Mucosa of descending colon (tissue), 3 donors: ENCODE measurements at places on chromosomes 13 and 19. TPM values are rescaled to one million over a fixed set of nuclear protein-coding genes. Genes with fewer than 3 reads are reported as not detected.

Gene SLC5A5
- not detected for total RNA-seq

Gene KLHL1
- total RNA-seq = not detected

GRCh38 chr13:75437582-75438318 lies 44.2 kb downstream of the TBC1D4 start:
- DNase-seq = no peak

Gene NLRP11
- not detected for total RNA-seq

Gene ZNF709
- total RNA-seq = 1.2 TPM

DNA sequence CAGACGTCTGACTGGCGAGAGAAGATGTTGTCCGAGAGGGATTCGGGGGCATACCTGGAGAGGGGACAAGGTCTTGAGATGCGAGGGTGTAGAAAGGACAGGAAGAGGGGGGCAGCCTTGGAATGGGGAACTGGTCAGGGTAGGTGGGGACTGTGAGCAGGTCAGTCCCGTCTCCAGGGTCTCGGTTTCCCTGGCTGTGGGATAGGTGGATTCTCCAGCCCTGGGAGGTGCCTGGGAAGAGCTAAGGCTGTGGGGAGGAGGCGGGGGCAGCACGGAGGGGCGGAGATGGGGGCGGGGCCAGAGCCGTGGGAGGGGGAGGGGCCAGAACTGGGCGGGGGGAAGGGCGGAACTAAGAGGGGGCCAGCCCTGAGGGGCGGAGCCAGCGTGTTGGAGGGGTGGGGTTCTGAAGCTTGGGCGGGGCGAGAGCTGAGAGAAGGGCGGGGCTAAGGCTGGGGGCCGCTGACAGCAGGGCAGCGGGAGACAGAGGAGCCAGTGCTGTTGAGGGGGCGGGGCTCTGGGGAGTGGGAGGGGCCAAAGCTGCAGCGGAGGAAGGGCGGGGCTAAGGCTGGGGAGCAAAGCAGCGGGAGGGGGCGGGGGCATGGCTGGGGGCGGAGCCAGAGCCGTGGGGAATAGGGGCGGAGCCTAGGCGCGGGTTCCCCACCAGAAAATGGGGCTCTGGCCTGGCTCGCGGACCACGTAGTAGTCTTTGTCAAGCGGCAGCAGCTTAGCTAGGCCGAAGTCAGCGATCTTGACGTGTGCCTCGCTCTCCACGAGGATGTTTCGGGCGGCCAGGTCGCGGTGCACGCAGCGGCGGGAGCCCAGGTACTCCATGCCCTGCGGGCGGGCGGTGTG lies 9.5 kb upstream of the INSL3 start:
- peak; percentile 86 for DNase-seq

DNA sequence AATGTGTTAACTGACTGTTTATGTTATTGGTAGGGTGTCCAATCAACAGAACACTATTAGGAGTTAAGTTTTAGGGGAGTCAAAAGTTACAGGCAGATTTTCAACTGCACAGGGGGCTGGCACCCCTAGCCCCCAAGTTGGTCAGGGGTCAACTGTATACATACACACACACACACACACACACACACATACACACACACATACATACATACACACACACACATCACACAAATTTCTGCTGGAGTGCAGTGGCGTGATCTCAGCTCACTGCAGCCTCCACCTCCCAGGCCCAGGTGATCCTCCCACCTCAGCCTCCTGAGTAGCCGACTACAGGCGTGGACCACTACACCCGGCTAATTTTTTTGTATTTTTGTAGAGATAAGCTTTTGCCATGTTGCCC lies 10.2 kb downstream of the LRRC4B start:
- no peak for DNase-seq

Gene EFNA2
- 62.2 TPM for total RNA-seq

DNA sequence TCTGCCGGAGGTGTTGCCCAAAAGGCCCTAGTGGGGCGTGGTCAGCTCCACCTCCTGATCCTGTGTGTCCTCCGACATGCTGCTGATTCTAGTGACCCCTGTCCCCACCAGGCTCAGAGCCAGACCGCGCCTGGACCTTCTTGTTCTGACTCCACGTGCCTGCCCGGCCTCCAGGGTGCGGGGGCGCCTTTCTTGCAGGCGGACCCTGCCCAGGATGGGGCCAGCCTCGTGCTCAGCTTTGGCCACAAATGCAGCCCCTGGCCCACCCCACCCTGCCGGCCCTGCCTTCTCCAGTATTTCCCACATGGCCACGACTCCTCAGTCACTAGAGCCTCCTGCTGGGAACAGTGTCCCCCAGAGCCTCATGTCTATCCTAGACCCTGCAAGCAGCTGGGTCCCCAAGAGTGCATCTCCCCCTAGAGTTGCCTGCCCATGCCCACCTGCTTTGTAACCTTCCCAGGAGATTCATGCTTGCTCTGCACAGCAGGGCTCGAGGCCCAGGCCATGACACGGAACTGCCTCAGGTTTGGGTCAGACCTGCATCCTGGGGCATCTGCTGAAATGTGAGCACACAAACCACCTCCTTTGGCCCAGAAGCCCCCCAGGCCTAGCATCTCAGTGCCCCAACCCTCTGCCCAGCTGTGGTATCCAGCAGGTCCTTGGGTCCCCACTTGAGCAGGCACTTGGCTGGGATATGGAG lies 27.0 kb downstream of the TMEM161A start:
- peak; percentile 37 for DNase-seq

DNA sequence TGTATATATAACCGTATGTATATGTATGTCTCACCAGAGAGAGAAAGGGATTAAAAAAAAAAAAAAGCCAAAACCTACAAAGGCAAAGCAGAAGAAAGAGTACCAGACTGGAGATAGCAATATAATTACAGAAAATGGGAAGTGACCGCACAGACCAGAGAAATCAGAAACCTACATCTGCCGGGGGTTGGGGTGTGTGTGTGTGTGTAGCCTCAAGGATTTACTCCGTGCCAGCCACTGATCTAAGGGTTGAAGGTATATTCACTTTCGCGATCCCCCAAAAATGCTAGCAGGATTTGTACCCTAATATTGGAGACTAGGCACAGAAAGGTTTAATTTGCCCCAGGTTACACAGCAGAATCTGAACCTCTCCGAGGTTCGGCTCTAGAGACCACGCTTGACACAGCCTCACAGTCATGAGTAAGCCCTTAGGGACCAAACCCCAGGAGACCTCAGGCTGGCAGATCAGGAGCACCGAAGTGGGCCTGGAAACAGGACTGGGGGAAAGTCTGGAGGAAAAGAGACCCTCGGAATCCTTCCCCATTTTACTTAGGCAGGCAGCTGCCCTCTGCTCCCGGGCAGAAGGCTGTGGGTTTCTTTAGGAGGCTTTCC lies 14.8 kb downstream of the ARL11 start:
- DNase-seq = no peak

DNA sequence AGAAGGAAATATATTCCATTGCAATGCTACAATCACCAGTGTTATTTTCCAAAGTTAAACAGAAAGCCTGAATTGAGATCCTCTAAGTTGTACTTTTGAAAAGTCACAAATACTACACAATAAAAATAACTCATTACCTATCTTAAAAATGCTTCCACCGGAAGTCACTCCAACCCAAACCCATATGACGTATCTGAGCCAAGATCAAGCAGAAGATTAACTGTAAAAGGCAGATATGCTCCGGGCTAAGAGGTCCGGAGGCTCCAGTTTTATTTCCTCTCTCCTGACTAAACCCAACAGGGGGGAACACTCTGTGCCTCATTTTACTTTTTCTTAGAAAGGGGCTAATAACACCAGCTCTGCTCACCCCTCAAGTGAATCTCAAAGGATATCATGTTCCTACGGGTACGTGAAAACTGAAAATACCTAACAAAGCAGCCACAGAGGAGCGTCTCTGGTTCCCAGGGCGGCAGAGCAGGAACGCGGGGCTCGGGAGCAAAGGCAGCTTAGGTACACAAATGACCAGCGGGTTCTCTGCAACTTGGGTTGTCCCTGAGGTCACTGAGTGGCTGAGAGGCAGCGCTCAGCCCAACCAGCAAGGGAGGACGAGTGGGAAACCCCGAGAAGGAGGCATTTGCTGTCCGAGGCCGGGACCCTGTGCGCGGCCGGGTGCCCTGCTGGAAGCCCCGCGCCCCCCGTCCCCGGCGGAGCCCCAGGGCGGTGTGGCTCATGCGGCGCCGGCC lies 750 bp downstream of the RAB20 start:
- peak; percentile 81 for DNase-seq

Gene SHISA7
- not detected for total RNA-seq

- no peak for DNase-seq
Measured at GRCh38 chr13:50713523-50714248, 129.8 kb downstream of the DLEU7 start.

Gene THSD8
- total RNA-seq = 10.4 TPM

Gene MEIOSIN
- not detected for total RNA-seq

GRCh38 chr19:28687296-28687695 lies 525.7 kb downstream of the UQCRFS1 start:
- DNase-seq = no peak

DNA sequence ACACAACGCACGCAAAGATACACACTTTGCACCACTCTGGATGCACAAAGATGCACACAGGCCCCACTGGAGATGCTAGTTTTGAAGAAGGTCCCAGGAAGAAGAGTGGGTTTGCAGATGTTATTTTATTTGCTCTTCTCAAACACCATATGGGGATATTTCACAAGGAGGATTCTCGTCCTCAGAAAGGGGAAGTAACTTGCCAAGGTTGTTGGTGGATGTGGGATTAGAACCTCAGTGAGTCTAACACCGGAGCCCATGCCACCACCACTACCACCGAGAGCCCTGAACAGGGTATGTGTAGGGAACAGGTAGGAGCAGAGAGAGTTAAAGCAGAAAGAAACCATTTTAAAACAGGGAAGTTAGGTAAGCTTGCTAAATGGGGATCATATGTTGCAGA lies 9.6 kb upstream of the CEACAM6 start:
- DNase-seq = no peak

DNA sequence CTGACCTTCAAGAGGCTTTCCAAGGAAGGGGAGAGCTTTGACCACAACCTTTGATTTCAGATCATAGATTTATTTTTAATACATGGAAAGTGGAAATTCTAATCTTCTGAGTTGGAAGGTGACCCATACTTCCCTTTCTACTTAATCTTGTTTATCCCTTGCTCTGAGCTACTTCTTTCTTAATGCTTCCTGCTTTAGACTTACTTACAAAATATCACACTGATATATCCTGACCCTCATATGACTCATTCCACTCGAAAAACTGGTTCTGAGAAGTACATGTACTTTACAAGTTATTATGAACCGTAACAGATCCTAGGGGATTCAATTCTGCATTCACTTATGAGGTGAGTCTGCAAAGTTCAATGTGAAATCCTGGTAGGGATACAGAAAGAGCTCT lies 76.2 kb upstream of the IRS2 start:
- DNase-seq = no peak

- DNase-seq = no peak
Measured at GRCh38 chr13:73366241-73366640, 307.4 kb downstream of the KLF5 start.

DNA sequence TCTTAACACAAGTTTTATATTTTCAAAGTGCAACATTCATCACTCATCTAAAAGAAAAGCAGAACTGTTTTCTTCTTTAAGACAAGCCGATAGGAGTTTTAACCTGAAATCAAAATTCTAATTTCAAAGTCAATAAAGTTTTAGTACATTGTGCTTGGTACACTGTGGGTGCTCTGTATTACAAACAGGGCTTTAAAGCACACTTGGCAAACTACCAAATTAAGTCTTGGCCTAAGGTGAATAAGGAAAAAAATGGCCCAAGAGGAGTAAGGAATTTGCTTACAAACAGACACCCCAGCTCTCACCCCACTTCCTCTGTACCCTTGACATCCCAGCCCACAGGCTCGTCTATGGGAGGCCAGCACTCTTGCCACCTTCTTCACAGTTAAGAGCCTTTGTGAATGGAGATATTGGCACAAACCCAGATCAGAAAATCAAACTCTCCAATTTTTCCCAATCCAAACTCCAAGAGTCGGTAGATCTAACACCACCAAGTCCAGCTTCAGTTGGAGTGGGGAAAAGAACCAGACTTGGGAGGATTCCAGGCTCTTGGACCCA lies 66.0 kb downstream of the ABCC4 start:
- no peak for DNase-seq

Gene ZNF490
- 8.6 TPM for total RNA-seq

DNA sequence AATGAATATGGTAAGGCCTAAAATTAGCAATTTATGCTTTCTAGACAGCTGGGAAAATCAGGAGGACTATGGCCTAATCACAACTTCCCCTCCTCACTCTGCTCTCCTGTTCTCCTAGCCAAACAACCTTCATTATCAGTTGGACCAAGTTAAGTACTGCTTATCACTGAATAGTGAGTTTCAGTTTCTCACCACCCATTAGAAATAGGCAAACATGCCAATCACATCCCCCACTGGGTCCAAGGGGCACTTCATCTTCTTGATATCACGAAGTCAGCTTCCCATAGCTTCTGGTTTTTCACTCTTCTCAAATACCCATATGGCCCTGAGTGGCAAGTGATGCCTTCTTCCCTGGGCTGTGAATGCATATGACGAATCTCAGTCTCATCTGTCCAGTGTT lies 689.6 kb downstream of the SLITRK5 start:
- no peak for DNase-seq

DNA sequence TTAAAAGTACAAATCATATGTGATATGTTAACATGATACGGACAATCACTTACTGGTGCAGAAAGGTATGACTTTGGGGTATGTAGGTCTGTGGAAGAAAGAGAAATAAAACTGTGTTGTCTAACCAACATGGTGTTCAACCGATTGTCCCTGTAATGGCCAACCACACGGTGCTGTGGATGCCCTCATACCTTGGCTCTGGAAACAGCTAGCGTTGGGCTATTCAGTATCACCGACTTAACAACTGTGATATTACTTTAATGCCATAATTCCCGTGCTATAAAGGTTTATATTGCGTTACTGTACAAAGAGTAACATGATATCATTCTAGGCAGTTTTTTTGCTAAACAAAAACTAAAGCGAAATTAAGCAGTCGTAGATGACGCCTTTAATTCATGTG lies 448.3 kb downstream of the EFNB2 start:
- peak; percentile 43 for DNase-seq

- DNase-seq = no peak
Measured at GRCh38 chr13:76223565-76223964, 587.4 kb downstream of the LMO7 start.

Gene F10
- 1.3 TPM for total RNA-seq

DNA sequence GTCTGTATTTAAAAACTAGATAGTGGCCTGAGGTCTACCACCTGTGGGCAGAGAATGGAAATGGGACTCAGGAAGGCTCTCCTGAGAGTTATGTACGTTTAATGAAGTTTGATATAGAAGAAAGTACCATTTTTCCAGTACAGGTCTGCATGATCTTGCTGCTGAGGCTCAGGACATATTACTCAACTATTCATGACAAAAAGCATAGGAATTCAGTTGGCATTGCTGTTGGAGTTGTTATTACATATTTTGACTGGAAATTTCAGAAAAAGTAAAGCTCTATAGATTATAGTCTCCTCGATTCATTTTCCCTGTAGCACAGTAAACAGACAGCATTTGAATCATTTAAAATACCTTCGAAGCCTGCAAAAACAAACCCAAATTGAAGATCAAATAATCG lies 469.8 kb downstream of the DCT start:
- no peak for DNase-seq

GRCh38 chr19:29964171-29964570 lies 22.1 kb downstream of the URI1 start:
- no peak for DNase-seq

Gene MAP1S
- 42.2 TPM for total RNA-seq
